ENCODE measurements at places on chromosomes 1 and 21. TPM values are rescaled to one million over a fixed set of nuclear protein-coding genes. Genes with fewer than 3 reads are reported as not detected.

- H3K4me1 ChIP-seq, result peaks cover 36% of the 10 kb centered on the region
- peaks cover 2% of the 10 kb centered on the region for H3K36me3 ChIP-seq
- no peak overlapping the region for H3K4me3 ChIP-seq
- peak; percentile 78 for DNase-seq
- no peaks in the 10 kb centered on the region for H3K27me3 ChIP-seq
- H3K27ac ChIP-seq, result peak overlapping the region; percentile 92
These were observed 138.5 kb downstream of the CLIC6 start for GRCh38 chr21:34807146-34807880.

GRCh38 chr1:182650678-182651338, 33.6 kb downstream of the RGS8 start:
- H3K27ac ChIP-seq, result no peak overlapping the region
- H3K4me3 ChIP-seq, result no peak overlapping the region
- no peaks in the 10 kb centered on the region for H3K36me3 ChIP-seq

The SEMA4A gene
- total RNA-seq, result 53.5 TPM

- no peak overlapping the region for H3K4me3 ChIP-seq
- H3K4me1 ChIP-seq, result no peaks in the 10 kb centered on the region
- DNase-seq, result no peak
- no peak overlapping the region for H3K27ac ChIP-seq
These were observed 136.0 kb upstream of the KLHDC7A start for GRCh38 chr1:18344755-18345154.

The SSU72 gene
- 102 TPM for total RNA-seq

- no peaks in the 10 kb centered on the region for H3K36me3 ChIP-seq
- no peak overlapping the region for H3K27ac ChIP-seq
- H3K4me3 ChIP-seq, result no peak overlapping the region
- H3K27me3 ChIP-seq, result no peaks in the 10 kb centered on the region
- no peaks in the 10 kb centered on the region for H3K4me1 ChIP-seq
These were observed 990.3 kb downstream of the PLA2G4A start for GRCh38 chr1:187819086-187819485.

- peaks cover 62% of the 10 kb centered on the region for H3K4me1 ChIP-seq
- H3K27me3 ChIP-seq, result no peaks in the 10 kb centered on the region
- peak overlapping the region; percentile 79 for H3K27ac ChIP-seq
- H3K36me3 ChIP-seq, result no peaks in the 10 kb centered on the region
These were observed 1.9 kb downstream of the C1orf198 start for GRCh38 chr1:230866171-230867070.

DNA sequence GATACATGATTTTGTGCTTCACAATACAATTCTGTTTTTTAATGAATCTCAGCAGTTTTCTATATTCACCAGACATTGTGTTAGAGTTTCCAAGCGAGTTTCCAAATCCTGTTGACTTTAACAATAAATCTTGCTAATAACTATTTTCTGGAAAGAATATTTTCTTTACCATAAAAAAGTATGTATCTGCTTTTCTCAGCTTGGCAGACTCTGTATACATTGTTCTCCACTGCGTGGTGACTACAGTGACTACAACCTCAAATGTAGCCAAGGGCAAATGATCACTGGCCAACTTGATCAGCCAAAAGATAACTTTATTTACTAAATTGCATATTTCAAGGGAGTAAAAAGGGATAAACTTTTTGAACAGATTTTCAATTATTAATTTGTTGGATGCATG, 325.9 kb upstream of the ADAMTS5 start:
- no peaks in the 10 kb centered on the region for H3K27me3 ChIP-seq
- no peak overlapping the region for H3K27ac ChIP-seq
- DNase-seq, result no peak
- H3K4me3 ChIP-seq, result no peak overlapping the region

The MMEL1 gene
- total RNA-seq, result not detected

The ZYG11A gene
- total RNA-seq, result 0.26 TPM

The TGFB2 gene
- total RNA-seq, result 0.60 TPM

The CDC20 gene
- total RNA-seq, result 9.4 TPM

DNA sequence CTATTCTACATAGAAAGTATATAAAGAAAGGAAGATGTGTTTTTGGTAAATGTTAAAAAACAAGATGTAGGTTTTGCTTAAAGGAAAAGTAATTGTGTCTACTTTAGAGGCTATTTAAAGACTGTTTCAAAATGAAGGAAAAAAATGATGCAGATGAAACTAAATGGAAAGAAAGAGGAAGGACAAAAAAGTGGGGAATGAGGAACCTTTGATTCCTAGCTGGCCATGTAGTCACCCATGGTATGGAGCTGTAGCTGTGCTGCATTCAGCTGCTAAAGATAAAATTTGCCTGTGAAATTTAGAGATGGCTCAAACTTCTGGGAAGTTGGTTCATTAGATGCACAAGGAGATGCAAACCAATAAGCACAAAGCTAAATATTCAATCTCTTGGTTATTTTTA, 86.8 kb upstream of the SERBP1 start:
- no peaks in the 10 kb centered on the region for H3K4me1 ChIP-seq
- no peak for DNase-seq
- no peak overlapping the region for H3K27ac ChIP-seq
- H3K36me3 ChIP-seq, result no peaks in the 10 kb centered on the region
- H3K27me3 ChIP-seq, result no peaks in the 10 kb centered on the region

DNA sequence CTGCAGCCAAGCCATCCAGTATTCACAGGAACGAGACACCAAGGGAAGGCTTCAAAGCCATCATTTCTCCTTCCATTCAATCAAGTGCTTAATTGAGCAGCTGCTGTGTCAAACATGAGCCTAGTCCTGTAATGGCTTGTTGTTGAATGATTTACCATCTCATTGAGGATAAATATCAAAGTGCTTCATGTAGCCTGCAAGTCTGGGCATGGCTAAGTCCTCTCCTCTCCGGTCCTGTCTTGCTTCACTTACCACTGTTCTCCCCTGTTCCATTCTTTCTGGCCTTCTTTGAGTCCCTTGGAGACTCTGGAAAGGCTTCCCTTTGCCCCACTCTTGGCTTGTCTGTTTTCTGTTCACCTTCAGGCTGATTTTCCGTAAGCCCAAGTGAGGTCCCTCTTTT, 279.8 kb downstream of the PBX1 start:
- H3K27ac ChIP-seq, result no peak overlapping the region
- H3K4me3 ChIP-seq, result no peak overlapping the region
- no peaks in the 10 kb centered on the region for H3K4me1 ChIP-seq
- no peak for DNase-seq

- no peak for DNase-seq
- H3K27ac ChIP-seq, result no peak overlapping the region
- no peaks in the 10 kb centered on the region for H3K36me3 ChIP-seq
These were observed 41.1 kb upstream of the KIF26B start for GRCh38 chr1:245113649-245114048.

The C1orf216 gene
- total RNA-seq, result 11.8 TPM

DNA sequence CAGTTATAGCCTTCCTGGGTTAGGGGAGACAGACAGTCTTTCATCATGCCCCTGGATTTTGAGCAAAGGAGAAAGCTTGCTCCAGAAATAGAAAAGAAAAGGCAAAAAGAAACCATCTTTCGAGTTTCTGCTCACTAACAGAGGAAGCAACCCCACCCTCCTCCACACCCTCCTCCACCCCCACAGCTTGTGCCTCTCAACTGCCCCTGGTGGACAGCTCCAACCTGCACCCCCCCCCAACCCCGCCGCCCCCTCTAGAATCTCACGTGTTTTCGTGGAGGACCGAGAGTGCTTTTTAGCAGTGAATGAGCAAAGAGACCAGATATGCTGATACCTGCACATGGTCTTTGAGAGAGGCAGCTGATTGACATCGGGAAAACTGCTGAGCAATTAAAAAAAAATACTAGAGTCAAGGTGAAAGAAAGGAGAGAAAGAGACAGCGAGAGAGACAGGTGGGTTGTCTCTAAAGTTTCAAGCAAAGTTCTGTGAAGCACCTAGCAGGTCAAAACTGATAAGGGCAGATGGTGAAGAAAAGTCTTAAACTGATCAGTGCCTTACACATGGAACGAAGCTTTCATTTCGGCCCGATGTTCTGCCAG, 358.3 kb downstream of the KIF26B start:
- no peak for DNase-seq
- no peaks in the 10 kb centered on the region for H3K36me3 ChIP-seq
- peak overlapping the region; percentile 25 for H3K4me3 ChIP-seq
- peaks cover 8% of the 10 kb centered on the region for H3K4me1 ChIP-seq

DNA sequence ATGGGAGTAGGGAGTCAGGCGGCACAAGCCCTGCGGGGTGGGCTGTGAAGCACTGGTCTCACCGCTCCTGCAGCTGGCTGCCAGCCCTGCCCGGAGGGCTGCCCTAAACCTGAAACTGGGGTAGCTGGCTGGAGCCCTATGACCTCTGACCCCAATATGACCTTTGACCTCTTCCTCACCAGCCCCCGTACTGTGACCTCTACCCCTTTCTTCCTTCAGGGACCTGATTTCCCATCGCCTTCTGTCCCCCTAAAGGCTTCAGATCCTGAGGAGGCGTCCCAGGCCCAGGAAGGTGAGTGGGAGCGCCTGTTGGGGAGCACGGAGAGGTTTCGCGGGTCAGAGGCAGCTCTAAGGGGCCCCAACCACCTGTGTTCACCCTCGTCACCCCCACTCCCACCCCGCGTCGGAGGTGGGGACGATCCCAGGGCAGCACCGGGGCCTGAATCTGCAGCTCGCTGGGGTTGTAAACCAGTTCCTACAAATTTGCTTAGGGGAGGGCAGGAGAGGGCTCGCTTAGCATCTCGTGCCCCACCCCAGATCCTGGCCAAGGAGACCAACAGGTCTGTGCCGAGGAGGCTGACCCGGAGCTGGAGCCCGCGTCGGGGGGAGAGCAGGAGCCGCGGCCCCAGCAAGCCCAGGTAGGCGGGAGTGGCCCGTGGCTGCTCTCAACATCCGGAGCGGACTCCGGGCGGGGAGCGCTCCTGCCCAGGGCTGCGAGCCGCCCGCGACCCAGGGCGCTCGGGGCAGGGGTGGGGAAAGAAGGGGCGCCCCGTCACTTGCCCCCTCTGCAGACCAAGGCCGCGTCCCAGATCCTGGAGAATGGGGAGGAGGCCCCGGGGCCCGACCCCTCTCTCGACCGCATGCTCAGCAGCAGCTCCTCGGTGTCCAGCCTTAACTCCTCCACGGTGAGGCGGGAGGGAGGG, 7.3 kb downstream of the SYTL1 start:
- no peaks in the 10 kb centered on the region for H3K27me3 ChIP-seq
- peaks cover 42% of the 10 kb centered on the region for H3K4me1 ChIP-seq
- DNase-seq, result peak; percentile 64
- H3K4me3 ChIP-seq, result peak overlapping the region; percentile 44

DNA sequence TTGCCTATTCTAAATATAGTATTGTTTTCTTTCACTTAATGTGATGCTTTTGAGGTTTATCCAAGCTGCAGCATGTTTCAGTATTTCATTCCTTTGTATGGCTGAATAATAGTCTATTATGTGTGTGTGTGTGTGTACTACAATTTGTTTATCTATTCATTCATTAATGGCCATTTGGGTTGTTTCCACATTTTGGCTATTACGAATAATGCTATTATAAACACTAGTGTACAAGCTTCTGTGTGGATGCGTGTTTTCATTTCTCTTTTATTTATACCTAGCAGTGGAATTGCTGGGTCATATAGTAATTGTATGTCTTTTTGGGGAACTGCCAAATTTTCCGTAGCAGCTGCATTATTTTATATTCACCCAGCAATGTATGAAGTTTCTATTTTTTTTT, 15.0 kb upstream of the THEM5 start:
- peaks cover 18% of the 10 kb centered on the region for H3K4me1 ChIP-seq
- peaks cover 3% of the 10 kb centered on the region for H3K36me3 ChIP-seq
- H3K4me3 ChIP-seq, result no peak overlapping the region
- no peak overlapping the region for H3K27ac ChIP-seq
- DNase-seq, result no peak
- H3K27me3 ChIP-seq, result no peaks in the 10 kb centered on the region

DNA sequence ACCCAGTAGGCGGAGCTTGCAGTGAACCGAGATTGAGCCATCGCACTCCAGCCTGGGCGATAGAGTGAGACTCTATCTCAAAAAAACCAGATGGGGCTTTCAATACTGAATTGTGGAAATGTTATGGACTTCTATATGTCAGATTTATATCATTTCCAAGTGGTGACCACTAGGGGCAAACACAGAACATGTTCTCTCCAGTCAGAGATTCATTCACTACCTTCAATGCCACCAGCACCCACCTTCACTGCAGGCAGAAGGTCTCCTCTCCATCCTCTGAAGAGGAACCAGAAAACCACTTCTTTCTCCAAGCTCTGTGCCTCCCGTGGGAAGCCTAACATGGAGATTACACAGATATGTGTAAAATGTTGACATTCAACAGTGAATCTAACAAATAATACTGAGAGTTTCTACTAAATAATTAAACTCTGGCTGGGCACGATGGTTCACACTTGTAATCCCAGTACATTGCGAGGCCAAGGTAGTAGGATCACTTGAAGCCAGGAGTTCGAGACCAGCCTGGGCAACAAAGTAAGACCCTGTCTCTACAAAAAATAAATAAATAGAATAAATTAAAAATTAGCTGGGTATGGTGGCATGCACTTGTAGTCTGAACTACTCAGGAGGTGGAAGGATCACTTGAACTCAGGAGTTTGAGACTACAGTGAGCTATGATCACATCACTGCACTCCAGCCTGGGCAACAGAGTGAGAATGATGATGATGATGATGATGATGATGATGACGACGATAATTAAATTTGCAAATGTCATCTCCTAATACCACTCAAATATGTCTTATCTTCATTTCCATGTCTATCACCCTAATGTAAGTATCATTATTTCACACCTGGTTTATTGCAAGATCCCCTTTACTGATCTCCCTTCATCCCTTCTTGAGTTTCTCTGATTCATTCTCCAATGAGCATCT, 151.1 kb downstream of the ZNF281 start:
- peaks cover 13% of the 10 kb centered on the region for H3K27me3 ChIP-seq
- H3K36me3 ChIP-seq, result no peaks in the 10 kb centered on the region
- no peak for DNase-seq
- no peak overlapping the region for H3K27ac ChIP-seq

DNA sequence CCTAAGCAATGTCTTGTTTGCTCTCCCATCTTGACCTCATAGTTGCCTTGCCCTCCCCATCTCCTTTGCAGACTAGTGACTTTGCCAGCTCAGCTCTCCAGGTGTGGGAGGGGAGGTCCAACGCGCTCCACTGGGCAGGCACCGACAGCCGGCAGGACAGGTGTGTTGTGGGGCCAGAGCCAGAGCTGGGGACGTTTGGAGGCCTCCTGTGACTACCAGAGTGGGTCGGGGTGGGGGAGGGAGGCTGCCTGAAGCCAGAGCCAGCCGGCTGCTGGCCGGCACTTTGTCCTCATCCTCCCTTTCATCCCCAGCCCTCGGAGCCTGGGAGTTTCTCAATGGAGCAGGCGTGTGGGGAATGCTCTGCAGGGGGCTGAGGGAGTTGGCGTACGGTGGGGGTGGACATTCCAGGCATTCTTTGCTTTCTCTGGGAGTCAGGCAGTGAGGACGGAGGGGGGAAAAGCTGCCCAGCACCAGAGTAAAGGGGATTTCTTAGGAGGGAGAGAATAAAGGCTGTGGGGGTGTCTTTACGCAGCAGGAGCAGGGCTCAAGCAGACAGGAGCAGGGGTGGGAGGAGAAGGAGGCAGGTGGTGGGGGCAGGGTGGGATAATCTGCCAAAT, 20.2 kb downstream of the NUAK2 start:
- no peaks in the 10 kb centered on the region for H3K27me3 ChIP-seq
- no peak for DNase-seq
- H3K4me1 ChIP-seq, result peaks cover 6% of the 10 kb centered on the region
- no peak overlapping the region for H3K4me3 ChIP-seq

- no peak for DNase-seq
- H3K4me1 ChIP-seq, result no peaks in the 10 kb centered on the region
- H3K27me3 ChIP-seq, result no peaks in the 10 kb centered on the region
These were observed 117.5 kb downstream of the SMYD2 start for GRCh38 chr1:214398490-214398889.

The PBX1 gene
- 34.6 TPM for total RNA-seq

All from suprapubic skin (tissue), 4 donors.